Psoas muscle (tissue), 8 donors: ENCODE measurements at places on chromosomes 5 and 9.

GRCh38 chr5:131262953-131263541, 806 bp upstream of the CDC42SE2 start:
- DNase-seq = no peak

- peak; percentile 69 for DNase-seq
These were observed 36.3 kb downstream of the VCP start for GRCh38 chr9:35035851-35036701.

- no peak for DNase-seq
These were observed 5.1 kb downstream of the SEMA5A start for GRCh38 chr5:9540791-9541190.

GRCh38 chr9:37936376-37936775, 32.4 kb upstream of the SLC25A51 start:
- DNase-seq = no peak

DNA sequence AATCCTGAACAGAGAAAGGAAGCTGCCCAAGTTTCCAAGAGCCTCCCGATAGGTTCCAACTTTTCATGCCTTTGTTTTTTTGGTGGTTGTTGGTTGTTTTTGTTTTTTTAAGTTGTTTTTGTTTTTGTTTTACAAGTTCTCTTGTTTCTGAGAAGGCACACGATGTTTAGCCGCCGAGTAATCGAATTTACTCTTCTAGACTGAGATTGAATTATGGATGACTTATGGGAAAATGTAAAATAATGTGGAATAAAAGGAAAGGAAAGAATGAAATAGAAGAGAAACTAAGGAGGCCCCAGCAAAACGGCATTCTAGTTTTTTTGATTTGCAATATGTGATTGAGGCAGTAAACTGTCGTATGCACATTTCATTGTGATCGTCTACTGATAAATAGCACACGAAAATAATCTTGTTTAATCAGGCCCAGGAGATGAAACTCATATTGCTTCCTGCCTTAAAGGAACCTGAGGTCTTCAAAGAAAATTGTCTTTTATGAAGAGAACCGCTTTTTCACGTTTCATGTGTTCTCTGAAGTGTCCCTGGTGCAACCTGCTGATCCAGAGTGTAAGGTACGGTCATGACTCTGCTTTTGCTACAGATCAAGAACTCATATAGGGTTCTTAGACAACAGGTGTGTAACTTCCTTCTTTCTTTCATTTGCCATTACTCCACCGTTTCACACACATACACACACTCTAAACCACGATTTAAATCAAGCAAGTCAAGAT, 1.3 kb upstream of the GNAQ start:
- DNase-seq = no peak

- DNase-seq = no peak
These were observed 83.0 kb upstream of the IFNE start for GRCh38 chr9:21565155-21565554.

- no peak for DNase-seq
These were observed 10.3 kb downstream of the WWC1 start for GRCh38 chr5:168301593-168302390.

GRCh38 chr5:54761213-54761701, 224.1 kb downstream of the ESM1 start:
- peak; percentile 44 for DNase-seq

DNA sequence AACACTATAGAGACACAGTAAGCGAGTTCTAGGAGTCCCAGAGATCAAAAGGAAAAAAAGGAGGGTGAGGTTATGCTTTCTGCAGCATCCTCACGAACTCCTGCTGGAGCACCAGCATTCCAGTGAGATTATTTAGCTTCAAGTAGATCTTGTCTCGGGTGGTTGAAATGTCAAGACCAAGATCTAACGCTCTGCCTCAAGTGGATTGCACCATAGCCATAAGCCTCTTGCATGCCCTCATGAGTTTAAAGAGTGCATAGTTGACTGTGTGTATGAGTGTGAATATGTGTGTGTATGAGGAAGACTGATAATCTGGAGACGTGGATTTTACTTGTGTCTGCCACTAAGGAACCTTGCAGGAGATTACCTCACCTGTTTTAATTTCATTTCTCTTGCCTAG, 335.3 kb upstream of the ADAMTSL1 start:
- no peak for DNase-seq

- no peak for DNase-seq
These were observed 108.5 kb downstream of the NFIB start for GRCh38 chr9:14205463-14205862.

GRCh38 chr5:101643794-101644193, 652.3 kb downstream of the SLCO4C1 start:
- no peak for DNase-seq

DNA sequence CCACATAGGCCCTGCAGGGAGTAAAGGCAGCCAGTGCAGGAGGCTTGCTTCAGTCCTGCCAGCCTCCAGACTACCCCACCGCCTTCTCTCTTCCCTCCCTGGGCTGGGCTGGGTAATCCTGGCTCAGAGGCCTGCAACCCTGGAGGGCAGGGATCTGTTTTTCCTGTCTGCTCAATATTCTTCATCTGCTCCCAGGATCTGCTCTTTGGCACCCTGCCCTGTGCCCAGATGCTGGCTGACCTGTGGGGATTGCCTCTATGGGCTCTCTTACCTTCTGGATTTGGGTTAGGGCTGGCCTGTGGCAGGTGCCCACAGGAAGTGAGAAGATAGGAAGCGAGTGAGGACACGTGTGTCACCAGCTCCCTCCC, 7.3 kb upstream of the ANGPTL2 start:
- no peak for DNase-seq

- DNase-seq = no peak
These were observed 6.6 kb downstream of the GALNT10 start for GRCh38 chr5:154196955-154197652.

GRCh38 chr5:54720341-54720740, 202.8 kb downstream of the SNX18 start:
- DNase-seq = no peak

DNA sequence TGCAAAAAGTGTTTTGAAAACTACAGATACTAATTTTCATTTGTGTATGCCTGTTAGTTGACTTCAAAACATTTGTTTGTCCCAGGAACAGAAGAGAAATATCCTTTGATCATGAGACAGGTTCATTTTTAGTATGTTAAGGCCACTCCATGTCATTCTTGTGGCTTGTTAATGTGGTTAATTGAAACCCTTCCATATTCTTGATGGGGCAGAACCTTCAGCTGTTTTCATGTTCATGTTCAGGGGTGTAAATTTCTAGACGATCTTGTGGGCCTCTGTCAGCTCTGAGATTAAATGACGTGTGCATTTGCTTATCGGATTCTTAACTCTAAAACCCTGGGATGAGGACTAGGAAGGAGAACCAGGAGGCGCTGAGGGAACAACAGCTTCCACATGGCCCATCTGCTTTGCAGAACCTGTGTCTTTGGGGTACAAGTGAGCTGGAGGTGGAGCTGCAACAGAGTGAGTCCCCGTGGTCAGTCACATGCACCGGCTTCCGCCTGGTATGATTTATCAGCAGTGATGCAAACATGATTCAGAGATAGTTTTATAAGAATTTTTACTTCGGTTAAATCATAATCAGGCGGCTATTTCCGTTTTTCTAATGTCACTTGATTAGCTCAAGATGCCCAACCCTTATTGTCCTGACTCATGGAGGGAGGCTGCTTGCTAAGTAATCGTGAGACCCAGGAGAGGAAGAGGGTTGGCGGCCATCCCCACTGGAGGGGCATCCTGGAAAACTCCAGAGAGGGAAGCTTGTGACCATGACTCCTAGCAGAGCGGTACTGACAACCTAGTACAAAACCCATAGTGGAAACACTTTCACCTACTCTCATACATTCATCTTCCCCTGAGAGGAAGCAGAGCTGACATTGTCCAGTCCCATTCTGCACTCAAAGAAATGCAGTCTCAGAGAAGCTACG, 138.4 kb downstream of the C9orf152 start:
- DNase-seq = peak; percentile 54

- DNase-seq = no peak
These were observed 192.3 kb downstream of the DEPDC1B start for GRCh38 chr5:60507687-60508086.

GRCh38 chr9:104915049-104915448, 12.9 kb downstream of the ABCA1 start:
- DNase-seq = no peak

DNA sequence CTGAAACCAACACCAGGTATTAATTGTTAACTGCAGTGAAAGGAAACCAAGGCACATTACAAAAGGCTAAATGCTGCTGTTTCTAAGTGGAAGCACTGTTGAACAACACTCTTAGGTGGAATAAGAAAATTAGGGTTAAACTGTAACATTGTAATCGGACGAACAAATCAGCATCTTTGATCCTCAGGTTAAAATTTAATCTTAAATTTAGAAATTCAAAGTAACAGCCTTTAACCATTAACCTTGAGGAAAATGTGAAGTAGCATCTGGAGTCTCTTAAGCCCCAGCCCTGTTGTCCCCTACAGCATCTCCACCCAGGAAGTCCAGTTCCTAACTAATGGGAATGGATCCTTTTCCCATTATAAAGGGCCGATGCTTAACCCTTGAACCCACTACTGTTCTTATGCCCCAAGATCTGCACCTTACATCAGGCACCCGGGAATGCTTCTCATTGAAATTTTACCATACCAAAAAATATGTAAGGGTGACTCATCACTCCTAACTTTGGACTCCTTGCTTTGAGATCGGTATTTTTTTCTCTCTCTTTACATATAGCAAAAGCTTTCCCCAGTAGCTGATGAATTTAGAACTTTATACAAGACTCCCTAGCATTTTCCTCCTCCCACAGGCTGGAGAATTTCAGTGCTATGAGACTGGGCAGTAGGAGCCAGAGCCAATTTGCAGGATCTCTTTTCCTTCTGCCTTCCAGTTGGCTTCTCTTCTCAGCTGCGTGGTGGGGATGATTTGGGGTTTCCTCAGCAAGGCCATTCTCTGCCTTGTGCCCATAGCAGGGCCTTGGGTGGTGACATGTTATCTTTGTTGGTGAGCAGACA, 32.0 kb upstream of the ITGA2 start:
- no peak for DNase-seq

- no peak for DNase-seq
These were observed 8.9 kb upstream of the DELE1 start for GRCh38 chr5:141914797-141915196.

DNA sequence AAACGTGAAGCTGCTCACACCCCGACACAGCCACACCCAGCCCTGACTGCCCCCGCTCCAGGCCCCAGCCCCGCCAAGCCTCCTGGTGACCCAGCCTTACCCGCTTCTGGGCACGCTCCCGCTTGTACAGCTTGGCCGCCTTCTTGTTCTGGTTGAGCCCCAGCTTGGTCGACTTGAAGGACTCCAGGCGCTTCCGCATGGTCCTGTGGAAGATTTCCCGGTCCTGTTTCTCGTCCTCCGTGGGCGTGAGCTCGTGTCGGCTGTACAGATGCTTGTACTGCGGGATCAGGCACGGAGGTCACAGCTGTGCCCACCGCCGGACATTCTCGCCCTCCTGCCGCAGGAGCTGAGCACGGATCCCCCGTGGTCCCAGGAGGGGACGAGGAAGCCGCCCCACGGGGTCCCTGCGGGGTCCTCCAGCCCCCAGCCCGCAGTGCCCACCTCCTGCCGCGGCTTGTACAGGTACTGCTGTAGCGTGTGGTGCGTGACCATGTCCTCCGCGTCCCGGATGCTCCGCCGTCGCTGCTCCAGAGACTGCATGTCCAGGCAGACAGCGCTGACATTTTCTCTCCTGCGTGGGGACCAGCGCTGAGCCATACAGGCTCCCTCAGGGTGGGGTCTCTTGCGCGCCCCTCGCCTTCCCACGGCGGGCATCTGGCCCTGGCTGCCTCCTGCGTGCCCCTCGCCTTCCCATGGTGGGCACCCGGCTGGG, 33.3 kb downstream of the EXOC3 start:
- peak; percentile 50 for DNase-seq

DNA sequence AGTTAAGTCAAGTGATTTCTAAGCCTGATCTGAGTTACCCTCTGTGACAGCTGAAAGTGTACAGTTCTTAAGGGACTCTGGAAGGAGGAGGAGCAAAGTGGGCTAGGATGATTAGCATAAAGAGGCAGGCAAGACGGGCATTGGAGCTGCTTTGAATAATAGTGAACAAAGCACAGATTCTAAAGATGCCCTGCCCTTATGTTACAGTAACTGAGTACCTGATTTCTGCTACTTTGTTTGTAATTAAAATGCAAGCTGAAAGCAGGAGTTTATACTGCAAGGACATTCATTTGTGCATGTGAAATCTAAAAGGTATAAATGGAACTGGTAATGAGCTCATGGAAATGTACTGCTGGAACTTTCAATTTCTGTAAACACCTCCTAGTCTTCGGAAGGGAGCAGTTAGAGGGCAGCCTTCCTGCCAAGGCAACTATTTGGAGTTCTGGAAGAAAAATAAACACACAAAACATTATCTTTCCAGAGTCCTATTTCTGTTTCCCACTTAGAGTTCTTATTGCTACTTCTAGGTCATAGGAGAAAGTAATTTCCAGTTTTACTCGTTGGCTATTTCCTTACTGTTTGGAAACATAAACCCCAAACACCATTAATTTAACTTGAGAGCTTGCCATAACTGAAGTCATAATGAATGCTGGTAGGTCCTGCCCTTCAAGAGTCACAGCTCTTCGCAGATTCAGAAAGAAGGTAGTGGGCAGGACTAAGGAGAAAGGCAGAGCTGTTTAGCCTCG, at the start of gene RANBP3L:
Gene RANBP3L (minus strand): TSS at position 45 of the 746 bp plus-strand sequence. CDS start 486 bp downstream, outside the sequence.
- no peak for DNase-seq

GRCh38 chr9:126109575-126109974, 217.1 kb upstream of the MVB12B start:
- no peak for DNase-seq

DNA sequence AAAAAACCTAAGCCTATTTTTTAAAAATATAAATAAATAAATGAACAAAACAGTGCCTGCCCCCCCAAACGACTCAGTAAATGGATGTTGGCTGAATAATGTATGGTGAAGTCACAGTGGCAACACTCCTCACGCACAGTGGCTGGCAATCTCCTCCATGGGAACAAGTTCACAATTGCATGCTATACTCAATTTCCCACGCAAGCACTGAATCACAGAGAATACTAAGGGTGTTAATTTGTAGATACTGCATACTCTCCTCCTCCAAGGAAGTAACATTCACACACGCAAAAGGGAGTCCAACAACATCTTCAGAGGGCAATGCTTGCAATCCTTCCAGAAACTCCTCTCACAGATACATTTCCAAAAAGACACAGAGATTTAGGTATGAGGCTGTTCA, 47.5 kb downstream of the SERINC5 start:
- DNase-seq = no peak

- DNase-seq = peak; percentile 32
These were observed 1040.3 kb downstream of the TLE1 start for GRCh38 chr9:80649001-80649420.

DNA sequence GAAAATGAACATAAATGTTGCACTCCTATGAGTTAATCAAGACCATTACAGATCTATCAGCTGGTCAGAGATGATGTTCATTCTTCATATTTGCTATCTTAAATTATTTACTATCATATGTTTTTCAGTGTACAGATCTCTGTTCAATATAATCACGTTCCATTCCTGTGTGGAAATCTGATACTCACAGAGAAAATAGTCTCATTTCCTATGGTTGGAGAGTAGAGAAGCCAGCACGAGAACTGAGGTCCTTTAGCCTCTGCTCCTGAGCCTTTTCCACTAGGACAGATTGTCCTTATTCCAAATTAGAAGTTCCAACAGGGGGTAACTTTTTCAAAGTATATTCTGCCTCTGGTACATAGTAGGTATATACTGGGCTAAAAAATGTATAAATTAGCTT, 29.2 kb downstream of the UGCG start:
- DNase-seq = no peak
